HepG2 (cell line): ENCODE measurements at places on chromosomes 12 and 14. TPM values are rescaled to one million over a fixed set of nuclear protein-coding genes. Genes with fewer than 3 reads are reported as not detected.
A peak's percentile ranks its signal among the peaks of the same experiment; 100 is the strongest.

DNA sequence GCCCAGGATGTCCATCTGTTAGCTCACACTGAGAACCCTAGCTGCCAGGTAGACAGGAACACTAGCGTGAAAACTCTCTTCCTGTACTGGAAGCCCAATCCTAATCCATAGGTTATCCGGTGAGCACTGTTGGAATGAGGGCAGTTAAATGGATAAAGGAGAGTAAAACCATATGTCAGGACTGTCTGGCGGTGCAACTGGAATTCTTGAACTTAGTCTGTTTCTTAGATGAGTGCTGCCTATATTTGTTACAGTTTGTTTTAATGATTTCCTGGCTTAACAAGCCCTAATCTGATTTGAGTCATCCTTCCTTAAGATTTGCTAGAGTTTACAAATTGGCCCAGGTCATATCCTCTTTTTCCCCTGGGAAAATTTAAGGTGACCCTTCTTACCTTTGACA lies 104.7 kb downstream of the ANO4 start:
- DNase-seq, result no peak

DNA sequence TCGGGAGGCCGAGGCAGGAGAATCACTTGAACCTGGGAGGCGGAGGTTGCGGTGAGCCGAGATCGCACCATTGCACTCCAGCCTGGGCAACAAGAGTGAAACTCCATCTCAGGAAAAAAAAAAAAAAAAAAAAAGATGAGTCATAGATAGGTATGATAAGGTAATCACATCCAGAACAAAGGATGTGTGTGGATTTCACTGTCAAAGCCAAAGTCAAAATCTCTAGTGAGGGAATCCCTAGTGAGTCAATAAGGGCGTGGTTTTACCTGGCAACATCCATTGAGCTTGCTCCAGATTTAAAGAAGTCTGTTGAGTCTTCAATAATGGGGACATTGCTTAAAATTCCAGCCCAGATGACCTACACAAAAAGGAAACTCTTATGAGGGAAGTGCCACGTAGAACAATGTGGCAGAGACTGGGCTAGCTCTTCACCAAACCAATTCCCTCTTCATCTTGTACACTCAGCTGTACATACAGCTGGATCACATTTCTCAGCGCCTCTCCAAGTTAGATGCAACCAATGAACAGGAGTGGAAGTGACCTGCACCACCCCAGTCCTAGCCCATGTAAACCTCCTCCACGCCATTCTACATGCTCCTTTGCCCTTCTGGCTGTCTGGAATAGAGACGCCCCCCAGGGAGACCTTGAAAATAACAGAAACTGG lies 23.4 kb downstream of the ALDH1L2 start:
- peak; percentile 25 for DNase-seq

DNA sequence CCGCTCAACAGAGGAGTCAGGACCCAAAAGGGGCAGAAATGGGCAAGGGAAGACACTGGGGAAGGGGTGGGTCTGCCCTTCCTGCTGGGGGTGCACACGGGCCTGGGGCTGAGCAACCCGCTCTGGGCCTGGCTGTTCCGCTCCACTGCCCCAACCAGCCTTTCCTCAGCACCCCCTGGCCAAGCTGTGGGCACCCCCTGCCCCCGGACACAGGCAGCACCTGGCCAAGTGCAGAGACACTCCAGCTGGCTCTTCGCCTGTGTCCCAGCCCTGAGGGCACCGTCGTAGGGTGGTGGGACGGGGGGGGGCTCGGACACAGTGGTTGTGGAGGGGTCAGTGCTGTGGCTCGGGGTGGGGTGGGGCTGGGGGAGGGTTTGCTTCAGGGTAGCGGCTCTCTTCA lies 10.3 kb downstream of the PACS2 start:
- DNase-seq, result no peak

DNA sequence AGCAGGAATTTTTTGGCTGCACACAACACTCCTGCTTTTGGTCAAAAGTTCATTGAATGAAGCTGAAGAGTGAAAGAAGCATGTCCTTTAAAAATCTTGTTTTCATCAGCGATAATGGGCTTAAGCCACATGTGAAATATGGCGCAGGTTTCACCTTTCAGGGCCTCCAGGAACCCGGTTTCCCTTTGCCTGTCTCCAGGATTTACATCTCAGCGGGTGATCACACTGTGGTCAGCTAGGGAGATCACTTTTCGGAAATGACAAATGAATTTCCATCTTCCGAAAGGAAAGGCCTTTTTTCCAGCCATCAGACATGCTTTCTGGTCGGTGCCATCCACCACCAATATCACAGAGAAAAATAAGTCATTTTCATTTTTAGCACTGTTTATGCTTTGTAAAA lies 727.1 kb upstream of the TBX3 start:
- no peak for DNase-seq

RAB2B gene
- 36.0 and 46.4 TPM in 2 replicates for total RNA-seq

SERPINA12 gene
- total RNA-seq, result not detected in 2 replicates

DNA sequence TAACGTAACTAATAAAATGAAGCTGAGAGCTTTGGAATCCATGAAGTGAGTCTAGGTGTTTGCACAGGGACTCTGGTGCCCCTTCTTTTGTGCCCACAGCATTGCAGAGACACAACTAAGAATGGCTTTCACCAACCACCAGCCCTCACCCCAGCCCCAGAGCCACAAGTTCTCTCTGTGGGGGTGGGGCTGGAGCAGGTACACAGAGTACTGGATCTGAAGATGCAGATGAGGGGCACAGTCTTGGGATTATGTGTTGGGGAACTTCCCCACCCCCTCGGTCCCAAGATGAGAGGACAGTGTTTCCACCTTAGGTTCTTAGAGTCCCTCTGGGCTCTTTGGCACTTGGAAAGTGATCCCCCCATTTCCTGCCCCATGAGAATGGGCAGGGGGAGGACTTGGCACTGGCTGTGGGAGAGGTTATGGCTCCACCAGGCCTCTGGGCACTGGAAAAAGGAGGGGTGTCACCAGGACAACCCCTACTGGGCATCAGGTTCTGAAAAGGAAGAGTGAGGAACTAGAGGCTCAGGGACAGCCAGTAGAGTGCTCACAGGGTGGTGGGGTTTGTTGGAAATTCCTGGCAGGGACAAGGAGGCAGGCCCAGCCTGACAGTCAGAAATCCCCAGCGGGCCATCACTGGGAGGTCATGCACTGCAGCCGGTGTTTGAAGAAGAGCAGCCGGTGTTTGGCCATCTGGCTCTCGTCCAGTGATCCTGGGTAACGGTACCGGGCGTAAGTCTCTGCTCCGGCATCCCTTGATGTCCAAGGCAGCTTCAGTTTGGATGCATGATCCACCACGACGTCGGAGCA lies 6.7 kb downstream of the B4GALNT1 start:
- no peak for DNase-seq

DNA sequence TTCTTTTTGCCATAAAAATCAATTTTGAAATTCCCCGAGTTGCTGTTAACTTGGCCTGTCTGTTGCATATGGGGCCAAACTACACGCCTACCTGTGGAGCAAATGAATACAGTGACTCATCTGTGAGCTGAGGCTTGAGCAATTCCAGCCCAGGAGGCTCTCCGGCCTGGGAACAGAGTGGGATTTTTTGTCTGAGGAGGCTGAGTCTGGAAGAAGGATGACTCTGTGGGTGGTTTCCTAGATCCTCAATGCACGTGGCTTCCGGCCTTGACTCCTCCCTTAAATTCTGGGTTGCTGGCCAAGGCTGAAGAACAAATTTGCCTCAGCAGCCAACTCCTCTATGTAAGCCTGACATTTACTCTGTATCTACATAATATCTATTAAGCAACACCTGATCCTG lies 124.1 kb downstream of the SSPN start:
- peak; percentile 9 for DNase-seq

GRCh38 chr14:72094844-72095582 lies 162.8 kb downstream of the RGS6 start:
- DNase-seq, result no peak

GRCh38 chr12:86193931-86194330 lies 62.3 kb downstream of the MGAT4C start:
- no peak for DNase-seq

- DNase-seq, result no peak
Measured at GRCh38 chr12:24177889-24178288, 228.4 kb upstream of the SOX5 start.

ALKBH1 gene
- 14.3 and 14.5 TPM in 2 replicates for total RNA-seq

SLC5A8 gene
- not detected in 2 replicates for total RNA-seq

DNA sequence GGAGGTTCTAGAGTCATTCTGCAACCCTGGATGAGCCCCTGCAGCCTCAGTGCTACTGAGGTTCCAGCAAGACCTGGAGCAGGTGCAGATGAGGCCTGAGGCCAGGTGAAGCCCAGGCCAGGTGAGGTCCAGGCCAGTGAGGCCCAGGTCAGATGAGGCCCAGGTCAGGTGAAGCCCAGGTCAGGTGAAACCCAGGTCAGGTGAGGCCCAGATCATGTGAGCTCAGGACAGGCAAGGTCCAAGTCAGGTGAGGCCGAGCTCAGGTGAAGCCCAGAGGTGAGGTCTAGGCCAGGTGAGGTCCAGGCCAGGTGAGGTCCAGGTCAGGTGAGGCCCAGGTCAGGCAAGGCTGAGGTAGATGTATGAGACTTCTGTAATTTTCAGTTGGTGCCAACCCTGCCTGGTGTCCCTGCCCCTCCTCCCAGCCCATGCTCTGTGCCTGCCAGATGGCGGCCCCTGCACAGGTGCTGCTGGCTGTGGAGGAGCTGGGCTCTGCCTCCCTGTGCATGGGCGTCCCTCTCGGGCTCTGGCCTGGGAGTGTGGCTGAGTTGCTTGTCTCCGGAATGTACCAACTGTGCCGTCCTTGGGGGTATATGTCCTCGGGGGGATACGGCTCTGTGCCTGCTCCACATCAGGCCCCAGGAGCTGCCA lies 388.5 kb downstream of the TMEM121 start:
- no peak for DNase-seq

DNA sequence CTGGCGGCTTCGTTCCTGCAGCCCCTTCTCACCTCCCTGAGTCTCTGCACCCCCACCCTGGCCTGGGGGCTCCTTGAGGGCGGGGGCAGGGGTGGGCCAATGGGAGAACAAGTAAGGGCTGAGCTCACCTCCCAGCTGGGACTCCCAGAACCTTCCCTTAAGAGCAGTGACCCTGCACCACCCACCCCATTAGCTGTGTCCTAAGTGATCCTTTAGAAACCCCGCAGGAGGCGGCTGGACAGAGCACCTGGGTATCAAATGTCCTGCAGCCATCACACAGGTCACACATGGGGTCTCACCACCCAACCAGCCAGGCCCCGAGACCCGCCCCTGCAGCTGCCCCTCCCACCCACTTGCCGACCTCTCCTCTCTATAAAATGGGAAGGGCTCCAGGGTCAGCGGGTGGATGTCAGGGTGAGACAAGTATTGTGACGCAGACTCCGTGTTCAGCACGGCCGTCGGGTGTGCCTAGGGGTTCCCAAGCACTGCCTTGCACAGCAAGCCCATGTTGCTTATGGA lies 151.2 kb upstream of the C14orf180 start:
- DNase-seq, result no peak

DNA sequence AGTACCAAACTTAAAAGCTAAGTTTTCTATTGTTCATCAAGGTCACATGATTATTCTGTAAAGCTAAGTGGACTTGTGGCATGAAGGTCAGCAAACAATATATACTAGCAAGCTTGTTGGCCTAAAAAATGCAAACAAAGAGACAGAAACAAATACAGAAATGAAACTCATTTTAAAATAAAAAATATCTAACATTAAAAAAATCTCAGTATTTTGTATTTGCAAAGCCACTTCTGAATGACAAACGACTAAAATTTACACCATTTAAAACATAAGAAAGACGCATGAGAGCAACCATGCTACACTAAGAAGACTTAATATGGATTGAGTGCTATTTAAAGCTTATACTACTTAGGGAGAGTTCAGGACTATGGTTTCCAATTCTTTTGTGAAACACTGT lies 72.8 kb upstream of the BBS10 start:
- no peak for DNase-seq

C2CD5 gene
- 14.6 and 24.2 TPM in 2 replicates for total RNA-seq

- no peak for DNase-seq
Measured at GRCh38 chr12:88577537-88577936, 2.7 kb downstream of the KITLG start.

DNA sequence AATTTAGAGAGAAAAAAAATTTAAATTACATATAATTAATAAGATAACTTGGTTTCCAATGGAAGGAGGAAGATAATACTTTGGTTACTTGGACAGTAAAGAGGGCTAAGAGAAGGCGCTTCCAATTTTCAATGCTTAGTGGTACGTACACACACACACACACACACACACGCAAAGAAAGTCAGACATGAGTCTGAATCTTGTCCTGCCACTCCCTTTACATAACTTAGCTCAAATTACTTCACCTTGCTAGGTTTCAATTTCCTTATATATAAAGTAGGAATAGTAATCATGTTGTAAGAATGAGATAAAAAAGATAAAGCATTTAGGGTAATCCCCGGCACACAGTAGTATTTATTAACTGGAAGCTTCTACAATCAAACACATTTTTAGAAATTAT lies 39.7 kb upstream of the VCPKMT start:
- DNase-seq, result no peak

- no peak for DNase-seq
Measured at GRCh38 chr14:66752109-66752508, 244.2 kb downstream of the GPHN start.

- DNase-seq, result no peak
Measured at GRCh38 chr12:90366286-90366685, 588.7 kb downstream of the CCER1 start.

DNA sequence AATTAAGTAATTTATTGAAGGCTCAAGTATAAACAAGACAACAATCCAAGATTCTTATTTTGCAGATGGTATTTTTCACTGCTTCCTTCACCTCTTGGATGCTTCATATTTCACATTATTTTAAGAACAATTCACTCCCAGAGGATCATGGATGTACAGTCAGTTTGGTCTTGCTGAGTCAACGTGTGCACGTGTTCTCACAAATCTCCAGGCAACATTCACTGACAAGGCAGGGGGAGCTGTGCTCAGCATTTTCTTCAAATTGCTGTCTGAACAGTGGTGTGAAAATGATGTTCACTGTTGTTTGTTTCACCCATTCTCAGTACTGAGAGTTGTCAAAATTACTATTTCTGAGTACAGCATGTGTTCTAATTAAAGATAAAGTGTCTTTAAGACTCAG lies 118.3 kb upstream of the SLC38A4 start:
- no peak for DNase-seq

SERPINA10 gene
- total RNA-seq, result 12.1 and 20.1 TPM in 2 replicates

GRCh38 chr14:67653651-67654280 lies 20.7 kb downstream of the VTI1B start:
- DNase-seq, result no peak

SLC7A7 gene
- 0.07 and 0.13 TPM in 2 replicates for total RNA-seq

DNA sequence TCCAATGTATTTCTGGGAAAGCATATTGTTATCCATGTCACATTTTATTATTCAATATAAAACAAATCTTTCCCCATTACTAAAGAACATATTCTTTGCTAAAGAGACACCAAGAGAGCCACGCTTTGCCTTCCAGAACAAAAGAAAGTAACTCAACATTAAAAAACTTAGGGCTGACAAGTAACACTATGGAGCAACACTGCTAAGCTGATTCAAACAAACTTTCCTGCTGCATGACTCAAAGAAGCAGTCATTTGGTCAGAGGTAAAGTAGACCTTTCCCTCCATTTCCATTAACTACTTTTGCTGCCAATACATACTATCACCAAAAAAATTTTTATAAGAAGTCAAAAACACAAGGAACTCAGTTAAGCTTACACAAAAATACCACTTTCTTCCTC lies 83.0 kb downstream of the DENND5B start:
- no peak for DNase-seq

- DNase-seq, result no peak
Measured at GRCh38 chr12:50562520-50563433, 58.0 kb downstream of the DIP2B start.
